Amniotic epithelial cell (primary cell): ENCODE measurements at places on chromosomes 5 and 9.
A peak's percentile ranks its signal among the peaks of the same experiment; 100 is the strongest.

- peak; percentile 83 for DNase-seq
Measured at GRCh38 chr9:21661626-21662025, 140.8 kb upstream of the MTAP start.

DNA sequence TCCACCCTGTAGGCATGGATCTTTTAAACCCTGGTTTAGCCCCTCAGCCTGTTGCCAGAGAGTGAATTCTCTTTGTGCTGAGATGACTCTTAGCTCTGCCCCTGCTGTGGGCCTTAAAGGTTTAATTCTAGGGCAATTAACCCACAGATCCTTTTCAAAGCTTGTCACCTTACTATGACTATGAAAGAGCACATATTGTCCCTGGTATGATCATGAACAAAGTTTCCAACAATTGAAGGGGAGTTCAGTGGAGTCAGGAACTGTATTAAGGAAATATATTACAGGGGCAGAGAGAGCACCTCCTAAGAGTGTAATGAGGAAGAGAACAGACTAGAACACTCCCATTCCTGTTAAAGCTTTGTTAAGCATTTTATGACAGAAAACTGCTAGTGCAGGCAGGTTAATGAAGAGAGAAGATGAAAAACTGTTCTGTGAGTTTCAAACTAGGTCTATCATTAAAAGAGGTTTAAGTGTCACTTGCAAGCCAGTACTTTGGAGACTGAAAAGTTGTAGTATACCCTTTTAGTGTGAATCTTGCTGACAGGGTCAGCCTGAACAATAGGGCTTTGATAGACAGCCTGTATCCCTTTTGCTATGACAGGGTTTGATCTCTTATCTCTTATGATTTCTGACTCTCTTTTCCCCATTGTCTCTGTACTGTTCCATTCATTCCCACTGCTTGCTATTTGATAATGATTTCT, 104.2 kb upstream of the ELL2 start:
- DNase-seq, result no peak

DNA sequence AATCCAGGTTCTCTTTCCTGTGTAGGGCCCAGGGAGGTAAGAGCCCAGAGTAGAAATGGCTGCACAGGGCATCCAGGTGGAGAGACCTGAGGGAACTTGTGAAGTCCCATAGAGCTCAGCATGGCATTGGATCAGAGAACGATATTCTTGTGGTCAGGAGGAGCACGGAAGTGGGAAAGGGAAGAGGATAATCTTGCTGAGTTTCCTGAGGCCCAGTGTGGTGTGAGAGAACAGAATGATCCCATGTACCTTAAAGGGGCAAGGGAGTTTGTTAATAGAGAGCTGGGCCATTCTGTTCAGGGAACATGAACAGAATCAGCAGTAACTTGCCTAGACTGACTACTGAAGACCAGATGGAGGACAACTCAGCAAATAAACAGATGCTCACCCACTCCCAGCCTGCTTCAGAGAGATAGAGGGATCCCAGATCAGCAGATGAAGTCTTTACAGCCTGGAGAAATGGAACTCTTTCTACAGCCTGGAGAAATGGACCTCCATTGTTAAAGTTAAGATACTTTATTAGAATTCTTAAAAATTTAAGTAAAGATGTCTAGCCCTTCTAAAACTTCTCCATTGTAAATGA, 119.7 kb upstream of the ELL2 start:
- DNase-seq, result peak; percentile 40

GRCh38 chr9:108119530-108120113, 630.1 kb upstream of the KLF4 start:
- DNase-seq, result no peak

DNA sequence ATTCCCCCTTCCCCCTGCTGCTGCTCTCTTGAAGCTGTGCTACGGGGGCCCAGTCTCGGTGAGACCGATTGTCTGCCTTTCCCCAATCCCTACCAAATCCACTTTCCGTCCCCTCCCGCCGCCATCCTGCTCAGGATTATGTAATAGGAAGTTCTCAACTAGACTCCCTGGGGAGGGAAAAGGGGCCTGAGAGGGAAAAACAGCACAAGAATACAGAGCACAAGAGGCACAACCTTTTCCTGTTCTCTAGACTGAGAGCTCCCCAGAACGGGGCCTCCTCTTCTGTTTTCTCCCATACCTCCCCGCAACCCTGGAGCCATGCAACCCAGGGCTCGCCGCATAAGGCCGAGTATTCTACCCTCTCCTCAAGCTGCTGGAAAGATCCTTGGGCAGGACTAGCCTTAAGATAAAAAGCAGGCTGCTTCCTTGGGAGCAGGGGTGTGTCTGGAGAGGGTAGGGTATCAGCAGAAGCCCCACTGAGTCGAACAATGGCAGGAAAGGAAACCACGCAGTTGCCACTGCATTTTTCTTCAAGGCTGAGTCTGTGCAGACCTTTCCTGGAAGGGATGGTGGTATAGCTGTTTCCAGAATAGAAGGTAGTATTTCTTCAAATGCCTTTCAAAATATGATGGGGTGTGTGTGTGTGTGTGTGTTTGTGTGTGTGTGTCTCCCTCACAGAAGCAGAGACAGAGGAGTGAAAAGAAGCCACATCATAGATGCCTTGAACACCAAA, 12.9 kb downstream of the MYORG start:
- DNase-seq, result no peak

GRCh38 chr9:69549310-69550202, 122.6 kb downstream of the APBA1 start:
- peak; percentile 27 for DNase-seq

DNA sequence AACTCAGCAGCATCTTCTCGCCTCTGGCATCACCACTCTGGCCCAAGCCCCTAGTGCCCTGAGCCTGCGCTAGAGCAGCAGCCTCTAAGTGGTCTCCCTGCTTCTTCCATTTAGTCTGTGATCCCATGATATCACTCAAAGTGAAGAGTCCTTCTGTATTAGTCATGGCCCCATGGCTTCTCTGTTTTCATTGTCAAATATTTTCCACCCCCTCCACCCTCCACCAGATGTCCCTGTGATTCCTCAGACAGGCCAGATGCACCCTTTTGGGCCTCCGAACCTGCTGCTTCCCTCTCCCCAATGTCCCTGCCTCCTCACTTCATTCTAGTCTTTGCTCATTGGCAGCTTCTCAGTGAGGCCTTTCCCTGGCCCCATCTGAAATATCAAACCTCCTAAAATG, 299.2 kb downstream of the SPOCK1 start:
- DNase-seq, result no peak

DNA sequence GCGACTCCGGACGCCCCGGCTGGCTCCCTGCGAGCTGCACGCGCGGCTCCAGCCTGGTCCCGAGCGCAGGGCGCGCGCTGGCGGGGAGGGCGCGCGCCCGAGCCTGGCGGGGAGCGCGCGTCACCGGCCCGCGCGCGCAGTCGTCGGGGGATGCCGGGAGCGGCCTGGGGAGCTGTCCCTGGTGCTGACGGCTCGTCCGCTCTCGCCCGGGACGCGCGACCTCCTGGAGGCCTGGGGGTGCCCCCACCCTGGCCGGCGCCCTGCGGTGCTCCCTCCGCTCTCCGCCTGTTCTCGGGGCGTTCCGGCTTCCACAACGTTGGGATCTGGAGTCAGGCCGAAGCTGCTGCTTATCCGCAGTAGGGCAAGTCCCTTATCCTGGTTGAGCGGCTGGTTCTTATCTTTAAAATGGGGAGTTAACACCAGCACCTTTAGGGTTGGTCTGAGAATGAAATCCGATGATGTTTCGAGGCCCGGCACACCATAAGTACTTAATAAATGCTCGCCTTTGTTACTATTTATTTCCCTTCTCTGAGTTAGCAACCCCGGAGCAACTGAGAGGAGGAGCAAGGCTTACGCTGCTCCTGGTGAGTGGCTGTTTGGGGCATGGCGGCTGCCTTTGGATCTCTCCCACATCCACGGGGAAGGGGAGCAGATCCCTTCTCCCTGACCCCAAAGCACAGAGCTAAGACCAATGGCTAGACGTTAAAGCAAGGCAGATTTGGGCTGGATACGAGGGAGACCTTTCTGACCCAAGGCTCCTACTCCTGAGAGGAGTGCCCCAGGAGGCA, at the start of gene FAM163B:
TSS of gene FAM163B (minus strand) at position 79 of the 788 bp plus-strand sequence. CDS start 29,166 bp downstream, outside the sequence.
- DNase-seq, result peak; percentile 42

GRCh38 chr5:154046486-154046885, 7.7 kb downstream of the MFAP3 start:
- no peak for DNase-seq

DNA sequence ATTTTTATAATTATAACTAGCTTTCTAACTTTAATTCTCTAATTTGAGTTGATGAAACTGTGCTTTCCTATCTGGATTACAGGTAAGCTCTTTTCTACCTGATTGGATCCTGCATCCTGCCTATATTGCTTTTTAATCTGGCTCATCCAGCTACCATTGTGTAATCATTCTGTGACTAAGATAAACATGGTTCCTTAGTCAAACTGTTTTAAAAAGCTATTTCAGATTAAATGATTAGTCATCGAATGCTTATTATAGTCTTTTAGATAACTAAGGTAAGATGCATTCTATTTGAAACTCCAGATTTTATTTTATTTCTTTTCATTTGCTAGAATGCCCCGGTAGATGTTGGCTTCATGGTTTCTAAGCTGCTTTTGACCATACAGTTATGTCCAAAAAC, 50.7 kb downstream of the ICE1 start:
- peak; percentile 45 for DNase-seq
